Stimulated activated CD4-positive, alpha-beta T cell treated with anti-CD3 and anti-CD28 coated beads, Interleukin-15, amount 100 ng/mL, for 24 hours (primary cell): ENCODE measurements at places on chromosomes 2 and 18.

DNA sequence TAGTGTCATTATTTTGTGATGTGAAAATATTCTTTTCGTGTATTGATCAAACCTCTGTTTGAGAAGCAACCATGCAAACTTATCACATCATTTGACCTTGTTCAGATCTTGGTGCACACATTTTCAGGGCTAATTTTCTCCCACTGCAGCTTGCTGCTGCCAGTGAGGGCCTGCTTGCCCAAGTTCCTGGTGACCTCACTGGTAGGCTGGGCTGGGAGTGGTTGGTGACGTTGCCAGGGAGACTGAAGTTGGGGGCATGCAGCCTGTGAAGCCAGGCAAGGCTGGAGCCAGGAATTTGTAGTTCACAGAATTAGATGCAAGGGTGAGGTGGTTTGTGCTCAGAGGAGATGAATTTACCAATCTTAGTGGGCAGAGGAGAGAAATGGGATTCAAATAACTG lies 38.5 kb downstream of the PARD3B start:
- DNase-seq, result no peak

GRCh38 chr2:164538240-164538866 lies 82.9 kb downstream of the GRB14 start:
- no peak for DNase-seq

GRCh38 chr2:222102575-222103349 lies 196.0 kb downstream of the PAX3 start:
- no peak for DNase-seq

GRCh38 chr2:85194780-85195480 lies 61.7 kb downstream of the TCF7L1 start:
- DNase-seq, result no peak

DNA sequence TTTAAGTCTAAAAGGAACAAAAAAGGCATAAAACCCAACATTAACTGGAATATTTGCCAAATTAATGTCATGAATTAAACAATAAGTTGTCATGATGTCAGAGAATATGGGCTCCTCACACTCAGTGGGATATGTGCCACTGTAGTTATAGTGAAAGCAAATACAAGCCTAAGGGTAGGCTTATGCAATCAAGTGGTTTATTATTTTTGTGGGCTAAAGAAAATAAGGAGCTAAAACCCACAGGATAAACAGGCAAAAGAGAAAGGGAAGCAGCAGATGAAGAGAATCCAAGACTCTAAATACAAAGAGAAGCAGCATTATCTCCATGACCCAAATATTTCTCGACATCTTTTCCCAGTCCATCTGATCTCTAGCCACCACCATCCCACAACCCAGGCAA lies 17.5 kb downstream of the YWHAQ start:
- no peak for DNase-seq

GRCh38 chr2:133107058-133107815 lies 437.2 kb upstream of the LYPD1 start:
- DNase-seq, result no peak

DNA sequence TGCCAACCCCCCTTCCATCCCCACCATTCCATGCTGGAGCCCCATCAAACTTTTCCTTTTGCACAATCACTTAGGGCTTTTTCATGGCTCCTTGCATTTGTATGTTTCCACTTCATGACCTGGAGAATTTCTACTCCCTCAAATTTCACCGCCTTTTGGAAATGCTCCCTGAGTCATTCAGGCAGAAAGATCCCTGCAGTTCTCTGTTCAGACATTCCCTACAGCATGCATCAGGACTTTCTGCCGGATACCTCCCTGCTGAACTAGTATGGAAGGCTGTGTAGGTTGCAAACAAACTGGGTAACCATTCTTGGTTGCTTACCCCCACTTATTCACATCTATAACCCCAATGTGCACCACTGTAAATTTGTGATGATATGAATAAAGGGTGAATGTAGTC lies 389.6 kb upstream of the CELF4 start:
- DNase-seq, result no peak
